HCT116 (cell line): ENCODE measurements at places on chromosomes 13 and 19. TPM values are rescaled to one million over a fixed set of nuclear protein-coding genes. Genes with fewer than 3 reads are reported as not detected.

The CEACAM1 gene
- 1.2 TPM for total RNA-seq

DNA sequence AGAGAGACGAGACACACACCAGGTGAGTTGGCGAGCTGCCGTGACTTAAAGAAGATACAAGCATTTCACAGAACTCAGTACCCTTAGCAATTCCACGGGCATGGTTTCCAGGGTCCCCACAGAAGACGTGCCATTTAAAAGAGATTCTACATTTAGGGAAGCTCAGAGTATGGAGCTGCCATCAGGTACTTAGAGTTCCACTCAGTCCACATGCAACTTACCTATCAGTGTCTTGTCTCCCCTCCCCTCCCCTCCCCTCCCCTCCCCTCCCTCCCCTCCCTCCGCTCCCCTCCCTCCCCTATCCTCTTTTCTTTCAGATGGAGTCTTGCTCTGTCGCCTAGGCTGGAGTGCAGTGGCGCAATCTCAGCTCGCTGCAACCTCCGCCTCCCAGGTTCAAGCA is 12.2 kb downstream of the ZNF30 start:
- DNase-seq = no peak

The RFPL4AL1 gene
- not detected for total RNA-seq

DNA sequence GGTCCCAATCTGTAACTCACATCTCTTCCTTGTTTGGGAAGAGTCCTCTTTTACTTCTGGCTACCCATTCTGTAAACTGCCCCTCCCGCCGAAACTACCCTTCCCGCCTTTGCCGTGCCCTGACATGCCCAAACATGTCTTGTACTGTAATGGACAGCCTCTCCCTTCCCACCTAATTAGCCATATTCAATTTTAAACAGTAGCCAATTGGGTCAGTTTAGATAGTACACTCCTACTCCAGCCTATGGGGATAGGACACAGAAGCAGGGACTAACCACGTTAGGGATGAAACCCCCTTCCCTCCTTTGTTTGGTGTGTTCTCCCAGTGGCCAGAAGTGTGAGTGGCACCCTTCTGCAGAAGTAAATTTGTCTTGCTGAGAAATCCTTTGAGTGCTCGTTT is 34.2 kb downstream of the SACS start:
- no peak for DNase-seq

GRCh38 chr19:4052114-4052992 is 14.3 kb downstream of the ZBTB7A start:
- no peak for DNase-seq

The ARID3A gene
- 21.8 TPM for total RNA-seq

DNA sequence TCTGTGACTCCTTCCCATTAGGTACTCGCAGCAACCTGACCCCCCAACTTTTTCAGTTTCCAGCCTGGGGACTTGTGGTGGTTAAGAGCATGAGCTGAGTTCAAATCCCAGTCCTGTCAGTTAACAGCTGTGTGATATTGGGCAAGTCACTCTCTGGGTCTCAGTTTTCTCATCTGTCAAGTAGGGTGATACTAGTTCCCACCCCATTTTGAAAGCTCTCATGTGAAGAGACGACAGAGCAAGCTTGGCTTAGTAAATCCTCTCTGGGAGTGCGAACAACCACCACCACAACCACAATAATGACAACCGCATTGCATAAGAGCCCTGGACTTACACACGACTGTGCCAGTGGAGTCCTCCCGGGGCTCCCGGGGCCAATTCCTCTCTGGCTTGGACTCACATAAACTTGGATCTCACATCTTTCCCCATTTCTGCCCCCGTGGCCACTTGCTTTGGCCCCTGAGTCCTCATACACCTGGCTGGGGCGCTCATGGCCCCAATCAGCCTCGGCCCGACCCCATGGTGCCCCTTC is 454 bp downstream of the BLVRB start:
- DNase-seq = no peak

DNA sequence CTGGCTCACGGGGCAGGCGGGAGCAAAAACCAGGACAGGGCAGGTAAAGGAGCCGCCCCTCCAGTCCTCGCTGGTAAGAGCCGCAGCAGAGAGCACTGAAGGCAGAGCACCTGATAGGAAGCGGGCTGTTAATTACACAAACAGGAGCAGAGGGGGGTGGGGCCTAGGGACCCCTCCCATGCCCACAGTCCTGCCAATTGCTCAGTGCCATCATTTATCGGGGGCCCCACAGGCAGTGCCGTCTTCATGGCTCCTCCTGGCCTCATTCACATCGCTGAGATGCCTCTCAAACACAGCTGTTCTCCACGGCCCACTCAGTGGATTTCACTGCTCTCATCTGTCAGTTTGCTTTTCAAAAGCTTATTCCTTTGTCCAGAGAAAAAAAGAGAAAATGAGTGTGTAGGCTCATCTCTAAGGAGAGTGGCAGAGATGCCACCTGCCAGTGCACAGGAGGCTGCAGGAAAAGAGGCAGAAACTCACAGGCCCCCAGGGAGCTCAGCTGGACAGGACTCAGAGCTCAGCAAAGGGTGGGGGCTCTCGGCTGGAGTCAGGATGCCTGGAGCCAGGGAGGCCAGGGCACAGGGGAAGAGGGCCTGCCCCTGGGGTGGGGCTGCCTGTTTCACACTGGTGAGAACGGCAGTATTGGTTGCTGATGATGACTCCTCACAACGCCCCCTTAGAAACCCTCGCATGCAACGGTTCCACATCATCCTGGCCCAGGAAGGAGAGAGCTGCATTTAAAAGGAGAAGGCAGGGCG is 174.6 kb downstream of the COL4A1 start:
- DNase-seq = no peak

The CPB2 gene
- 0.15 TPM for total RNA-seq
